Fibroblast of lung (primary cell): ENCODE measurements at places on chromosomes 4 and X. TPM values are rescaled to one million over a fixed set of nuclear protein-coding genes. Genes with fewer than 3 reads are reported as not detected.
A peak's percentile ranks its signal among the peaks of the same experiment; 100 is the strongest.

Gene CNGA1
- not detected in 2 replicates for total RNA-seq

DNA sequence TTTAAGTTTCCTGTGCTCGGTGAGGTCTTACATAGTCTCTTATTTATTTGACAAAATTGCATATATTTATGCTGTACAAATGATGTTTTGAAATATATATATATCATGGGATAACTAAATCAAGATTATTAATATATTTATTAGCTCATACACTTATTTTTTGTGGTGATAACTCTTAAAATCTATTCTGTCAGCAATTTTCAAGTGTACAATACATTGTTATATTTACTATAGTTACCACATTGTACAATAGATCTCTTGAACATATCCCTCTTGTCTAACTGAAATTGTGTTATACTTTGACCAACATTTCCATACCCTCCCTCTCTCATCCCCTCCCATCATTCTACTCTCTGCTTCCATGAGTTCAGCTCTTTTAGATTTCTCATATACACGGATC is 516.6 kb upstream of the LCORL start:
- DNase-seq, result no peak

Gene CDKL2
- total RNA-seq, result 1.8 and 2.3 TPM in 2 replicates

DNA sequence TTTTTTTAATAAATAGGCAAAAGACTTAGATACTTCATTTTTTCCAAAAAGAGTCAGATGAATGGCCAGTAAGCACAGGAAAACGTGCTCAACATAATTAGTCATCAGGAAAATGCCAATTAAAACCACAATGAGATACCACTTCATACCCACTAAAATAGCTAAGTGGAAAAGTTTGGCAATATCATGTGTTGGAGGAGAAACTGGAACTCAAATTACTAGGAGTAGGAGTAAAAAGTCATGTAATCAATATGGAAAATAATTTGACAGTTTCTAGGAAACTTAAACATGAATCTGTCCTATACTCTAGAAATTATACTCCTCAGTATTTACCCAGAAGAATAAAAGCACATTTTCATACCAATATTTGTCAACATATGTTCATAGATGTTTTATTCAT is 449.8 kb downstream of the INPP4B start:
- peak; percentile 64 for DNase-seq

Gene GPR143
- total RNA-seq, result under 0.01 TPM in 1 of 2 replicates, not detected in the other

DNA sequence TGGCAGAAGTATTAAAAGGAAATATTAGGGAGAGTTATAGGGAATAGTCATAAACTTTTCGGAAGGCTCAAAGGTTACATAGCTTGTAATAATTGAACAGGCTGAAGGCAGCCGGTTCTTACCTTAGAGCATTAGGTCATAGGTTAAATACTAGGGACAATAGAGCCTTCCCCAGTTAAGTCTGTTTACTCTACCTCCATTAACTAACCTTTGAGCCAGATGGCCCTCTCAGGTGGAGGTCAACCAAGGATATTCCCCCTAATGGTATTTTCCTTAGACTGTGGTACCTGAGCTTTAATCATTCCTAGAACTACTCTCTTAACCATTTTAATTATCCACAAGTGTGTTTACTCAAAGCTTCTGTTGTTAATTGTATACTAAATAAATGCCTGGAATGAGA is 920.9 kb upstream of the PABPC4L start:
- no peak for DNase-seq

- DNase-seq, result peak; percentile 13
These were observed 41.5 kb upstream of the PGRMC1 start for GRCh38 chrX:119194621-119195020.
